ENCODE measurements at places on chromosomes 13 and 19. TPM values are rescaled to one million over a fixed set of nuclear protein-coding genes. Genes with fewer than 3 reads are reported as not detected.

- DNase-seq, result no peak
Measured at GRCh38 chr13:98443800-98444325, 133.0 kb downstream of the STK24 start.

ACER1 gene
- total RNA-seq, result not detected

DNA sequence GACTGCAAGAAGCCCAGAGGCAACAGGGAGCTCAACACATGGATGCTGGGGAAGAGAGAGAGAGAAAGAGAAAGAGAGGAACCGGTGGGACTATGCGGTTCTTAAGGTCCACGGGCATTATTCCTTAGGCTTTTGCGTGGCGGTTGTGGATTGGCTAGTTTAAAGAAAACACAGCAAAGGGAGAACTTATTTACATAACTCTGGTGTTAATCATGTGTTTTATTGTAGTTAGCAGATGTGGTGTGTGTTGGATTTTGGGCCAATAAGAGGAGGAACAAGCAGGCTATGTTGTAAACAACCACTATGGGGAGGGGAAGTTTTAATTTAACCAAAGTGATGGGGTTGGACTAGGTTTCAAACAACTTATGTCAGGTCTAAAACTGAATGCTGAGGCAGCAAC is 275.3 kb upstream of the KLF12 start:
- no peak for DNase-seq

GRCh38 chr19:49243129-49243528 is 81.9 kb downstream of the SLC6A16 start:
- no peak for DNase-seq

STOML3 gene
- total RNA-seq, result not detected

ADGRE3 gene
- total RNA-seq, result 0.45 TPM

DNA sequence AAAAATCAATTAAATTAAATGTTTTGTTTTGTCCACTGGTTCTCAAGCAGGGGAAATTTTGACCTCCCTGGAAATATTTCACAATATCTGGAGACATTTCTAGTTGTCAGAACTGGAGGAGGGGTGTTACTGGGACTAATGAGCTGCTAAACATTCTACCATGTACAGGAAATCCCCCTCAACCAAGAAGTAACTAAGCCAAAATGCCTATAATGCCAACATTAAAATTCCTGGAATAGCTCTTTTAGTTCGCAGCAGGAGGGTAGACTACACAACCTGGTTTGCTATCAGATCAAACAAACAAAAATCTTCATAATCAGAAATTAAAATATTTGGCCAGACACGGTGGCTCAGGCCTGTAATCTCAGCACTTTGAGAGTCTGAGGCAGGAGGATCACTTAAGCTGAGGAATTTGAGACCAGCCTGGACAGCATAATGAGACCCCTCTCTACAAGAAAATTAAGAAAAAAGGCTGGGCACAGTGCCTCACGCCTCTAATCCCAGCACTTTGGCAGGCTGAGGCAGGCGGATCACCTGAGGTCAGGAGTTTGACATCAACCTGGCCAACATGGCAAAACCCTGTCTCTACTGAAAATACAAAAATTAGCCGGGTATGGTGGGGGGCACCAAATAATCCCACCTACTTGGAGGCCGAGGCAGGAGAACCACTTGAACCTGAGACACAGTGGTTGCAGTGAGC is 13.7 kb upstream of the SMARCA4 start:
- DNase-seq, result no peak

All from natural killer cell treated with Interleukin-12 subunit alpha and Interleukin-12 subunit beta and Interleukin-15 and Interleukin-18, amount 100 ng/mL, for 72 hours (primary cell).